Tongue (tissue), 3 donors: ENCODE measurements at places on chromosomes 4 and X. TPM values are rescaled to one million over a fixed set of nuclear protein-coding genes. Genes with fewer than 3 reads are reported as not detected.

Gene BMP3
- 5.8 TPM for total RNA-seq

Gene SH3BP2
- total RNA-seq, result 39.2 TPM

Gene NR3C2
- total RNA-seq, result 35.4 TPM

Gene USP17L15
- not detected for total RNA-seq

Gene CORIN
- total RNA-seq, result 1.4 TPM

Gene RASGEF1B
- total RNA-seq, result 17.2 TPM

Gene ZNF674
- 6.6 TPM for total RNA-seq

Gene XPNPEP2
- total RNA-seq, result 0.72 TPM

Gene TMEM154
- total RNA-seq, result 12.6 TPM

Gene ARMCX2
- 61.4 TPM for total RNA-seq

Gene GNRHR
- total RNA-seq, result not detected

Gene FAM133A
- not detected for total RNA-seq

Gene NUDT10
- total RNA-seq, result 2.7 TPM

Gene GPC3
- total RNA-seq, result 220 TPM

Gene DGKK
- 0.10 TPM for total RNA-seq

Gene AADAT
- total RNA-seq, result 7.3 TPM

Gene GAGE12E
- not detected for total RNA-seq

Gene CASP3
- 54.6 TPM for total RNA-seq

Gene GRIA2
- total RNA-seq, result 8.9 TPM

Gene CXCL3
- 1.4 TPM for total RNA-seq

Gene GRK4
- 7.4 TPM for total RNA-seq

Gene RASL11B
- 2.1 TPM for total RNA-seq

Gene ZIC3
- total RNA-seq, result not detected

Gene NHSL2
- total RNA-seq, result 10.2 TPM

Gene PPARGC1A
- total RNA-seq, result 112 TPM

Gene GYPE
- total RNA-seq, result 0.51 TPM

Gene LNX1
- total RNA-seq, result 10.7 TPM

Gene PDE6B
- total RNA-seq, result 3.5 TPM

Gene RIBC1
- not detected for total RNA-seq

Gene CFAP99
- total RNA-seq, result not detected

Gene TRO
- 47.0 TPM for total RNA-seq

Gene CTAG1B
- total RNA-seq, result not detected

Gene GLRA3
- total RNA-seq, result not detected

Gene PRRG3
- total RNA-seq, result 13.2 TPM

Gene PDHA1
- 116 TPM for total RNA-seq

Gene CT47B1
- total RNA-seq, result not detected

Gene HTN1
- total RNA-seq, result not detected

Gene SLC9B1
- 2.7 TPM for total RNA-seq

Gene JCHAIN
- total RNA-seq, result 1.0 TPM

Gene RNF212
- 4.0 TPM for total RNA-seq

Gene CXCL11
- not detected for total RNA-seq

Gene RNF175
- total RNA-seq, result 3.8 TPM

Gene RBM47
- 31.6 TPM for total RNA-seq

Gene SYN1
- 0.41 TPM for total RNA-seq

Gene AKAP14
- total RNA-seq, result 0.41 TPM

Gene PAGE4
- total RNA-seq, result not detected

Gene TMEM35A
- total RNA-seq, result 1.7 TPM
